ENCODE measurements at places on chromosomes 7 and 10. TPM values are rescaled to one million over a fixed set of nuclear protein-coding genes. Genes with fewer than 3 reads are reported as not detected.

The PAX4 gene
- not detected for total RNA-seq

The C10orf143 gene
- total RNA-seq, result 0.13 TPM

The PCDH15 gene
- not detected for total RNA-seq

The DNAJC1 gene
- total RNA-seq, result 58.9 TPM

The CUTC gene
- total RNA-seq, result 20.3 TPM

The BZW2 gene
- total RNA-seq, result 43.5 TPM

The LDB3 gene
- total RNA-seq, result 0.96 TPM

The ETV1 gene
- 33.4 TPM for total RNA-seq

The TRPV5 gene
- total RNA-seq, result not detected

The PTPRN2 gene
- total RNA-seq, result 0.26 TPM

The AGAP9 gene
- total RNA-seq, result 4.0 TPM

The ATE1 gene
- total RNA-seq, result 30.2 TPM

The POP7 gene
- total RNA-seq, result 29.9 TPM

The CADPS2 gene
- total RNA-seq, result 18.3 TPM

The LRRC4 gene
- total RNA-seq, result 0.03 TPM

The CTAGE4 gene
- 0.36 TPM for total RNA-seq

The AEBP1 gene
- 333 TPM for total RNA-seq

The ACSM6 gene
- total RNA-seq, result not detected

The MOGAT3 gene
- total RNA-seq, result not detected

The KNDC1 gene
- total RNA-seq, result 0.86 TPM

The MMP21 gene
- not detected for total RNA-seq

The ANKRD61 gene
- total RNA-seq, result 0.13 TPM

The ANXA8 gene
- total RNA-seq, result not detected

The NPFFR1 gene
- not detected for total RNA-seq

The SYCE1 gene
- total RNA-seq, result 0.07 TPM

The CYP2C8 gene
- total RNA-seq, result 0.07 TPM

The LBX1 gene
- total RNA-seq, result not detected

The LOXL4 gene
- total RNA-seq, result 138 TPM
